Left lobe of liver (tissue), 2 donors: ENCODE measurements at places on chromosomes 5 and 9. TPM values are rescaled to one million over a fixed set of nuclear protein-coding genes. Genes with fewer than 3 reads are reported as not detected.

Gene ARAP3
- total RNA-seq: 3.3 TPM

Gene DBH
- total RNA-seq: 16.7 TPM

Gene ZDHHC11
- 19.1 TPM for total RNA-seq

Gene LCN9
- not detected for total RNA-seq

Gene CSF2
- total RNA-seq: not detected

Gene NR3C1
- 46.6 TPM for total RNA-seq

Gene SPINK7
- total RNA-seq: not detected

Gene SLC34A3
- total RNA-seq: not detected

Gene OR13C3
- total RNA-seq: 0.28 TPM

Gene CLIC3
- not detected for total RNA-seq

Gene PRRX2
- total RNA-seq: not detected
